Urothelium cell line (cell line): ENCODE measurements at places on chromosomes 7 and 10.

DNA sequence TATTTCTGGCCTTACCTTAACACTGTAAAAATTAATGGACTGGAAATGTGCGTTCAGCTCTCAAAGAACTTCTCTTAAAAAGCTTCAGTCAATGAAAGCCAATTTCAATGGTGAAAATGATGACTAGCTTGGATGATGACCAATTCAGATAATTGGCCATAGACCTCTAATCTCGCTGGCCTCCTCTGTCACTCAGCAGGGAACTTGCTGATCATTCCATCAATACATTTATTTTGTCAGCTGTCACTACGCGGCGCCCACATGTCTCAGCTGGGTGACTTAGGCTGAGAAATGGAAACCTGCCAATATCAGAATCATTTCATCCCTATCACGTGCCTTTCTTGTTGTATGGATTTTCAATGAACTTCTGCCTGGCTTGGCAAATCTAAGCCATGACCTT is 673.0 kb upstream of the AUTS2 start:
- no peak for DNase-seq

- peak; percentile 60 for DNase-seq
Observed at GRCh38 chr7:102318482-102318971, 31.9 kb downstream of the SH2B2 start.

DNA sequence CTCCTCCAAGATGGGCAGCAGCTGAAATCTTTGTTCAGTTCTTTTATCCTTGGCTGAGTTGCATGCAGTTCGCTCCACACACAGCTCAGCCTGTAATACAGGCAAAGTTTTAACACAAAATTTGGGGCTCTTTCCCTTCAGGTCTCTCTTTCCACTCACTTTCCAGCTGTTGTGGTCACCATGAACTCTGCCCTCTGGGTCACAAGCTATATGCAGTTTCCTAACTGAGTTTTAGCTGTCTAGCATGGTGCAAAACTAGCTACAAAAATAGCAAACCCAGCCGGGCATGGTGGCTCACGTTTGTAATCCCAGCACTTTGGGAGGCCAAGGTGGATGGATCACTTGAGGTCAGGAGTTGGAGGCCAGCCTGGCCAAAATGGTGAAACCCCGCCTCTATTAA is 53.2 kb downstream of the ABI1 start:
- no peak for DNase-seq

- DNase-seq = no peak
Observed at GRCh38 chr10:26112532-26112931, 104.0 kb upstream of the GAD2 start.

DNA sequence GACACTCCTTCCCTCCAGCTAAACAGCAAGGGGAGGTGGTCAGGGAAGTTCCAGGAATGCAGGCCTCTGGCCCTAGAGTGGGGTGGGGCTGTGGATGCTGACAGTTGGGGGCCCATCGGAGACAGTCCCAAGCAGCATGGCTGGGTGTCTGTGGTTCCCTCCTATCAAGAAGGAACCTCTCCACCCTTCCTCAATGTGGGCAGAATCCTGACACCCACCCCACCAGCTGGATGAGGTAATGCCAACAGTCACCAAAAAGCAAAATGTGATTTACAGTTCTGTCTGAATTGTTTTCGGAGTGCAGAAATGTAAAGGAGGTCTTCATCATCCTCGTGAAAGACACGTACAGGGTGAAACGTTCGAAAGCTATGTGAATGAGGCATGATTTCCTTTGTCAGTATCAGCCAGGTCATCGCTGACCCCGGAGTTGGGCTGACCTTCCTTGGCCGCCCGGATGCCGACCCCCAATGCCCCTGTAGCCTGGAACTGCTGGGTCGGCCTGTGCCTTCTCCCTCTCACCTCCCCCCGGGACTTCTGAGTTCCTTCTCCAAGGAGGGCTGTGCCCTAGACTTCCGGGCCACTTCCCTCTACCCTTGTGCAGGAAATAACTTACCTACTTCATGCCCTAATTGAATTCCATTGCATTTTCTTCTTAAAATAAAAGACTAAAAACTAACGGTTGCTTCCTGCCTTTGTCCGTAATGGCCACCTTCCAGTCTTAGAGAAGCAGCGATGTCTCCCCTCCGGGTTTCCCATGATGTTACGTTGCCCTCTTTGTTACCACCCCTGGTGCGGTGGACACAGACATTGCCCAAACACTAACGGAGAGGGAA is 24.5 kb downstream of the FOXK1 start:
- DNase-seq = no peak

- DNase-seq = no peak
Observed at GRCh38 chr7:122013065-122013464, 131.0 kb downstream of the AASS start.

DNA sequence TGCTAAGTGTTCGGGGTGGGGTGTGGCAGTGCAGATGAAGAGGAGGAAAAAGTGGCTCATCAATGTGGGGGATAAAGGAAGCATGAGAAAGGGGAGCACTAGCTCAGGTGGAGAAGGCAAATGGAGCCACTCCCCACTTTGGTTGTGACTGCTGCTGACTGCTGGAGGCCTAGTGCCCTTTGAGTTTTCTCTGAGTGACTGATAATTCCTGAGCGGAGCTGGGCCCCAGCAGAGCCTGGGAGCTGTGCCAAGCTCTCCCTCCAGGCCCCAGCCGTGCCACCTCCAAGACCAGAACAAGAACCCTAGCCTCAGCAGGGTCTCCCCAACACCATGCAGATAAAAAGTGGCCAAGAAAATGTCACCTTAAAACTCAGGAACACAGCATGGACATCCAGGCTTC is 9.7 kb upstream of the RASSF4 start:
- no peak for DNase-seq

- no peak for DNase-seq
Observed at GRCh38 chr10:129027906-129028305, 439.1 kb upstream of the MGMT start.

DNA sequence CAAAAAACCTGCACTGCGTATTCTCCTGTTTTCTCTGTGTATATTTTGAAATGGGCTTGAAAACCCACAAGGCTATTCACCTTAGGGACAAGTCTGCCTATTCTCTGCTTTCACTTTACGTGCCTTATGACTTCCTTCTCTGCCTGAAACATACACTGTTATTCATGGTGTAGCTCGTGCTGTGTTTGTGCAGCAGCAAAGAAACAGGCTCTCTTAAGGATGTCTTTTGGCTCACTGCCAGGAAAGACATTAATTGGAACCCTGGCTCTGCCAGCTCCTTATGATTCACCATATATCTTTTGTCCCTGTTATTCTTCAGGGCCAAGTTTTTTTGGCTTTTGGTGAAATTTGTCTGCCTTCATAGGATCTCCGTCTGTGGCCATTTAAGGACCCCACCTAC is 92.4 kb downstream of the TMEM106B start:
- peak; percentile 13 for DNase-seq
